ENCODE measurements at places on chromosomes 6 and 20.
A peak's percentile ranks its signal among the peaks of the same experiment; 100 is the strongest.

GRCh38 chr6:27495386-27496135 lies 22.7 kb upstream of the ZNF184 start:
- DNase-seq = peak; percentile 68

DNA sequence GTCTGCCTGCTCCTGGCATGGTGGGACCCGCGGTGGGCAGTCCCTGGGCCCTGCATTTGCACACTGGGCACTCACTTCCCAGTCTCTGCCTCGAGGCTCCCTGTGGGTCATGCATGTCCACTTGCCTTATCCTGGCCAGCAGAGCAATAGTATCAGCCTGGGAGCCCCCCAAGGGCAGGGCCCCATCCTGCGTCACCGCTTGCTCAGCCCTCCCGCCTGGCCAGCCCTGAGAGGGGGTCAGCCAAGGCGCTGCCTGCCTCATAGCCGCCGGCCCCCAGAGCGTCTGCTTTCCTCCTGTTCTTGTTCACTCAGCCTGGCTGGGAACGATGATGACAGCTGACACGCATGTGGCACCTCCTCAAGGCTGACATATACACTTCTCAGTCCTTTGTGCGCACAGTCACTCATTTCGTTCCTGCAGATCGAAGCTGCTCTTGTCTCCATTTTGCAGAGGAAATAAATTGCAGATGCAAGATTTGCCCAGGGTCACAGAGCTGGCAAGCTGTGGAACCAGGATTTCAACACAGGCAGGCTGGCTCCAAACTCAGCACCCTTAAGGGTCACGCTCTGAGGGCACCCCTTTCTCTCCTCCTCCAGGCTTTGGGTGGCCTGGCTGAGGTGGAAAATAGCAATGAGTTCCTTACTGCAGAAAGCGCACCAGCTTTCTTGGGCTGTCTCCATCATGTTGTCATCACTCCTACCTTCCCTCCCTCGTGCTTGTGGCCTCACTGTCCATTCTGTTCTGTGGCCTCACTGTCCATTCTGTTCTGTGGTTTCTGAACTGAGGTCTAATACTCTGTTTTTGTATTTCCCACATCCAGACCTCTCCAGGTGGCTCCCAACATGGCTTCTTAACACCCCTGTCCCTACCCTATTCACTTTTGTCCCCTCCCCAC lies 17.2 kb downstream of the KCNK17 start:
- peak; percentile 66 for DNase-seq

- DNase-seq = no peak
These were observed 249.2 kb downstream of the FRK start for GRCh38 chr6:115811541-115811940.

DNA sequence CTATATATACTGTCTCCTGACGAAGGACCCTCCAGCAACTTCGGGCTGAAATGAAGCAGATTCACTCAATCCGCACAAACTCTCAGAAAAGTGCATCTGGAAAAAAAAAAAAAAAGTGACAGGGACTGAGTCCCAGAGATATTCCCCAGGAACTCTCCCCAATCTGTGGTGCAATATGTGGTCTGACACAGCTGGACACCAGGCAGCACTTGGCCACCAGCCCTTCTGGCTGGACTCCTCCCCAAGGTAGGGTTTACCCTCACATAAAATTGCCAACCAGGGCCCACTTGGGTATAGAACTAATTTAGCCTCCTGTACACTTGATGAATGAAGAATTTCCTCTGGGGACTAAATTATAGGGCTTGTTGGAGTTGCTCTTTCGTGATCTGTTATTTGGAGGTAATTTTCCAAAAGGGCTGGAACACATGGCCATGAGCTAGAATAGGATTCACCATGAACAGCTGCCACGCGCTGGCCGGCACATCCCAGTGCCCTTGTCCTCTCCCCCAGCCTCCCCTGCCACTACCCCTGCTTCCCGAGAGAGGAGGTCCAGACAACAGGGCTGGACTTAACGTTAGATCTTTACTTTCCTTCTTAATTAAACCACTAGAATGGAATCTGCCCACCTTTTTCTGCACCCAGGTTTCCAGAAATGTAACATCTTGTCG lies 379.2 kb downstream of the BMP2 start:
- DNase-seq = peak; percentile 26

DNA sequence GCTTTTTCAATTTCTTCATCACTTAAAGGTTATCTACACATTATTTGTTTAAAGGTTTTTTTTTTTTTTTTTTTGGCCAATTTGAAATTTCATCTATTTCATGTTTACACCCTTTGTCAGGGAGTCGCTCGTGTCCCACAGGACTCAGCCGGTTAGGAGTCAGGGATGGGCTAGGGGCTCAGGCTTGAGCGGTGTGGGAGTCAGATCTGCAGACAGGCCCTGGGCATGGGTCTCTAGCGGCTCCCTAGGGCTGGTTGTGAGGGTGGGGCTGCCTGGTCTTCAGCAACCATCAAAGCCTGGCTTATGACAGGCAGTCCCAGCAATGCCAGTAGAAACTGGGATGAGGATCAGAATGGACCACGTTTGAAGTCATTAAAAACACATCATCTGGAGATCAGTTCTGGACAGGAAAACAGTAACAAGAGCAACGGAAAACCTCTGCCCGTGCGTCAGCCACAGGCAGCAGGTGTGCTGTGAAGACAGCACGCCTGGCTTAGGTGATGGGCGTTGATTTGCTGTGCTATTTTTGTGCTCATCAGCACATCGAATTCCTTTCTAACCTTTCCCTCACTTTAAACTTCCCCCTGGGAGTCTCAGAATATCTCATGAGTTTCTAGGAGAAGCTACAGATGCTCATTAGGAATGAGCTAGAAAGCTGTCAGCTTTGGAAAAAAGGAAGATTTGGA lies 91.3 kb upstream of the MPC1 start:
- DNase-seq = no peak

- DNase-seq = no peak
These were observed 137.6 kb downstream of the MRPL14 start for GRCh38 chr6:43989581-43990146.

DNA sequence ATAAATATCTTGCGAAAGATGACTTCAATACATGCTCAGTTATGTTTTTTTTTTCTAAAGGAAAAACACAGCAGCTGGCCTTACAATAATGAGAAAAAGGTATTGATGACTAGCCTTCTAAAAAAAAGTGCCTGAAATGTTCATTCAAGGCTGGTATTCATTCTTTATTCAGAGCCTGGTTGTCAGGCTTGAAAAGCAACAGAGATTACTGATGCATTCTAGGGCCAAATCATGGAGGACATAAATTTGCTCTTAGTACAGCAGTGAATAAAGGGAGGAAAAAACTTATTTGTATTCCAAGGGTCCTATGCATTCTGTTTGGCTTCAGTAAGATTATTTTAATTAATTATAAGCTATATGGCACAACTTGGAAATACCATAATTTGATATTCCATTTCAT lies 83.5 kb downstream of the WASF1 start:
- no peak for DNase-seq

- DNase-seq = no peak
These were observed 293.1 kb downstream of the SOX4 start for GRCh38 chr6:21886542-21887151.

All from right hindlimb (tissue), 1 donor.